Transverse colon (tissue), 4 donors: ENCODE measurements at places on chromosomes 11 and 22. TPM values are rescaled to one million over a fixed set of nuclear protein-coding genes. Genes with fewer than 3 reads are reported as not detected.

- DNase-seq, result no peak
Measured at GRCh38 chr22:23754980-23755636, 883 bp upstream of the VPREB3 start.

- no peak for DNase-seq
Measured at GRCh38 chr11:80241766-80242165, 800.9 kb upstream of the TENM4 start.

DNA sequence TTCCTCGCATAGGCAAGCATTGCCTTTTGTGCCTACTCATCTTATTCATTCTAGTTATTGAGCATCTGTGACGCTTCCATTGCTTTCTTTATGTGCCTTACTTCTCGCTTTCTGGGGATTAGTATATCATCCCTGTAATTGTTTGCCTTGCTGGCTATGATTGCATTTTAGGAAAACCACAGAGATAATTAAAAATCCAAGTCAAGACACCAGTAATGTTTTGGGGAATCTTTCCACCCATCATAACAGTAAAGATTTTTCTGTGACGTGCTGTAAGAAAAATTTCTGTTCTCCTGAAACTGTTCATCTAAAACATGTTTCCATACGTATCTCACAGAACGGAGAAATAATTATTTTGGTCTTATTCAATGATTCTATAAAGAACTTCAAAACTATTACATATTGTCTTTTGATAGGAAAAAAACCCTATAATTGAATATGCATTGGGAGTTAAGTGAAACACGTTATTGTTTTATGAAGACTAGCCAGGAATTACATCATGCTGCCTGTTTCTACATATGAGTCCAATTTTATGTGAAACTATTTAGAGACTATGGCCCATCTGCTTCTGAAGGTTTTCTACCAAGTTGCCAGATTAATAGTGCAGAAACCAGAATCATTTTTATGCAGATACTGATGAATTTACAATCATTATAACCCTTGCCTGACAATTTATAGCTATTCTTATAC, 133.7 kb upstream of the FIBIN start:
- no peak for DNase-seq

GRCh38 chr11:121508449-121508848, 55.7 kb upstream of the SORL1-AS1 start:
- no peak for DNase-seq

DNA sequence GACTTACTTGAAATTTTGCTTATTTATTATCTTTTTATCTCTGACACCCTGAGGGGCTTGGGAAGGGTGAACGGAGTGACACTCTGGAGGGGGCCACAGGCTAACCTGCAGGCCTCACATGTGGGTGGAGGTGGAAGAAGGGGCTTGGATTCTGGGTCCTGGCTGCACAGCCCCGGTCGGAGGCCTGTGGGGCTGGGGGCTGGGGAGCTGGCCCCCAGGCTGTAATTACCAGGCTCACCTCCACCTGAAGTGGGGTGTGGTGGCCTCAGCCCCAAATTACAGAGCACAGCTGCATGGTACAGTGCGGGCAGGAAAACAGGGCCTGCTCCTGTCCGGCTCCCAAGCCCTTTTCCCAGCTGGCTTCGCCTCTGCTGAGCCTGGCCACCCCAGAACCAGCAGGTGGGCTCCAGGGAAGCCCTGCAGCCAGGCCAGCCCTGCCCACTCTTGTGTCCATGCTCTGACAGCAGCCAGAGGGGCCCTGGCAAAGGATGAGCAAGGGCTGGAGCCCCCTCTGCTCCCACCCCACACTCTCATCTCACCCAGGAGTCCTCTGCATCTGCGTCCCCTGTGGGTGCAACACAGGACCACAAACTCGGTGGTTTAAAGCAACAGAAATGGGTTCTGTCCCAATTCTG, 48.0 kb downstream of the IGF2 start:
- DNase-seq, result no peak

- DNase-seq, result no peak
Measured at GRCh38 chr22:22037229-22037628, 54.6 kb upstream of the TOP3B start.

GRCh38 chr11:2327032-2327431, 25.2 kb downstream of the TSPAN32 start:
- no peak for DNase-seq

GRCh38 chr11:28727254-28727653, 619.1 kb downstream of the METTL15 start:
- no peak for DNase-seq

DNA sequence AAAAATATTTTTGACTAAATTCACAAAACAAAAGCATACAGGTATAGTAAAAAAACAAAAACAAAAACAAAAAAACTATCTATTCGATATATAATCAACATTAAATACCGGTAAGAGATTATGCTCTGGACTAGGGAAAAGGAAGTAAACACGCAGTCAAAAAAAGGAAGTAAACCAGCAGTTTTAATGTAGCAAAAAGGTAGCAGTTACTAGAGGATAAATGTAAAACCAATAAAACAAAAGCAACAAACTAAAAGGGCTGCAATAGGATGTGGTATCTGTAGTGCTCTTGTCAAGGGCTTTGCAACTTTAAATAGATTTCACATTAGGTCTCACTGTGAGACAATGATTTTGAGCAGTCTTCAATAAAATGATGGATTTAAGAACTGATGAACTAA, 2.4 kb downstream of the TRIM22 start:
- no peak for DNase-seq

GRCh38 chr11:73287400-73288101, 15.4 kb downstream of the P2RY6 start:
- DNase-seq, result no peak

DNA sequence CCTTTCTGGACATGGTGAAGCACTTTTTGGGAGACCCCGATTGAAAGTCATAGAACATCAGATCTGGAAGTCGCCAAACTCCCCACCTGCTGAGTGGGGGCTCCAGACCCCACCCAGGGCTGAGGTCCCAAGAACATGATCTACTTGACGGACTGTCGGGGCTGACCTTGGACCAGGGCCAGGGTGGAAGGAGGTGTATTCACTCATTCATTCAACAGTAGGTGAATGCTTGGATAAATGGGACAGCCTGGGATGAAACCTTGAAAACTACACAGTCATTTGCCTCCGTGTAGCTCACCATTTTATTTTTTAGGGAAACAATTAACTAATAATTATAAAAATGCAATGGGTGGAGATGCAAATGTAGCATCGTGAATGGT, 629.0 kb downstream of the BRD1 start:
- no peak for DNase-seq

DNA sequence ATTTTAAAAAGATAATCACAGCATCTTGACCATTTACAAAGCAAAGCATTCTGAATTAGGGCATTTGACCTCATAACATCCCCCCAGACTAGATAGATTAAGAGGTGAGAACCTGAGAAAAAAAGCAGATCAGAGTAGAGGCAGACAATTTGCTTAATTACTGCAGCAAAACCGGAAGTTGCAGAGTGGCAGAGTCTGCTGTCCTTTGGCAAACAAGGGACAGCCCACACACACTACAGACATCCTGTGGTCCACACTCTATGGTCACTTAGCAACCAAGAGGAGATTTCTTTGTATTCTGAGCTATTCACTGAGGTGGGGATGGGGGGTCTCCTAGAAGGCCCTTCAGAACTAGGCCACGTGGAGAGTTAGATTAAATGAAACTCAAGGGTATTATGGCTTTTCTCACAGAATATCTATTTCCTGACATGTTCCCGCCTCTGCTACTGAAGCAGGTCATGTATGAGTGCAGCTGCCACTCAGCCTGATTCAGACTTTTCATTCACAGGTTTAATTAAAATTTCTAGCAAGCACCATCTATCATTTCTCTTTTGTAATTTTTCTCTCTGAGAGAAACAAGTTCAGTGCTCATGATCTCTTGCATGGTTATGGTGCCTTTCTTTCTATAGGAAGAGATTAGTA, 48.5 kb downstream of the SVIP start:
- DNase-seq, result no peak

DNA sequence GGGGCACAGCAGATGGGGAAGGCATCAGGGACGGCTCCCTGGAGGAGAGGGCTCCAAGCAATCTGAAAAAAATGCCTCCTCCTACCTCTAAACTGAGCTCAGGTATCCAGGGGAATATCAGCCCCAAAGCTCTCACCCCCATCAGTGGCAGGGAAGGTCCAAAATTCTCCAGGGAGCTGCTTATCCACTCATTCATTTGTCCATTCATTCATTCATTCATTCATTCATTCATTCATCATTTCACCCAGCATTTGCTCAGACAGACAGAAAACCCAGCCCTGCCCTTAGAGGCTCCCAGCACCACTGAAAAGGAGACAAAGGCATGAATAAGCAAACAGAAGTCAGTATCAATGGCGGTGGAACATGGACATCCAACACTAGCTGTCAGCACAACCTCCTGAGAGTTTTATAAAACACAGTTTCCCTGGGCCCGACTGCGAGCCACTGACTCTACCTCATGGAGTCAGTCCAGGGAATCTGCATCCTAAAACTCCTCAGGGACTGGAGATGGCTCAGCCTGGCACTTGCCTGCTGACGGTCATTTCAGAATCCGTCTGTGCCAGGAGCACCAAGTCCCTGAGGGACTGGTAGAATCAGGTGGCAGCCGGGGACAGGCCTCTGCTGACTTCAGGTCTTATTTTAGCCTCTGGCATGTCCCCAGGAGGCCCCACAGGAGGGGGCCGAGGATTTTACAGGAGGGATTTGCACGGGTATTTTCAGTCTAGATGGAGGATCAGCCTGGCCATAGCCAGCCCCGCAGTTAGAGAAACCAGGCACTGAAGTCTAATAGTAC, 164.6 kb downstream of the MN1 start:
- no peak for DNase-seq

DNA sequence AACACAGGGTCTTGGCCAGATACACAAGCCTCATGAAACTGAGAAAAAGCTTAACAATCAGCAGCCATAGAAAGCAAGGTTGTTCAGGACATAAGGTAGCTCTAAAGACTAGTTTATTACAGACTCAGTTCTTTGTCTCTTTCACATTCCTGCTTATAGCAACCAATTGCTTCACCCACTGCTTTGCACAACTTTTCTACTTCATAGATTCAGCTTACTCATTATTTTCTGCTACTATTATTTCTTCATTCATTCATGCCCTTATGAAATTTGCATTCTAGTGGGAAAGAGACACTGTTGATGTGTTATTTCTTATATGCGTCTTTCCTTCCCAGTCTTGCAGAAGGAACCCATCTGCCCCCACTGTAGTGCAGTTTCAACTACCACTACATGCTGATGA, 4.7 kb downstream of the CCDC34 start:
- no peak for DNase-seq

TMPRSS6 gene
- 4.9 TPM for total RNA-seq

OR10A2 gene
- total RNA-seq, result not detected
